Stimulated activated CD4-positive, alpha-beta T cell treated with anti-CD3 and anti-CD28 coated beads, TNF-alpha, amount 100 ng/mL, for 48 hours (primary cell): ENCODE measurements at places on chromosomes 1 and 21.

- no peak for DNase-seq
Measured at GRCh38 chr21:27157097-27157496, 190.2 kb upstream of the ADAMTS5 start.

DNA sequence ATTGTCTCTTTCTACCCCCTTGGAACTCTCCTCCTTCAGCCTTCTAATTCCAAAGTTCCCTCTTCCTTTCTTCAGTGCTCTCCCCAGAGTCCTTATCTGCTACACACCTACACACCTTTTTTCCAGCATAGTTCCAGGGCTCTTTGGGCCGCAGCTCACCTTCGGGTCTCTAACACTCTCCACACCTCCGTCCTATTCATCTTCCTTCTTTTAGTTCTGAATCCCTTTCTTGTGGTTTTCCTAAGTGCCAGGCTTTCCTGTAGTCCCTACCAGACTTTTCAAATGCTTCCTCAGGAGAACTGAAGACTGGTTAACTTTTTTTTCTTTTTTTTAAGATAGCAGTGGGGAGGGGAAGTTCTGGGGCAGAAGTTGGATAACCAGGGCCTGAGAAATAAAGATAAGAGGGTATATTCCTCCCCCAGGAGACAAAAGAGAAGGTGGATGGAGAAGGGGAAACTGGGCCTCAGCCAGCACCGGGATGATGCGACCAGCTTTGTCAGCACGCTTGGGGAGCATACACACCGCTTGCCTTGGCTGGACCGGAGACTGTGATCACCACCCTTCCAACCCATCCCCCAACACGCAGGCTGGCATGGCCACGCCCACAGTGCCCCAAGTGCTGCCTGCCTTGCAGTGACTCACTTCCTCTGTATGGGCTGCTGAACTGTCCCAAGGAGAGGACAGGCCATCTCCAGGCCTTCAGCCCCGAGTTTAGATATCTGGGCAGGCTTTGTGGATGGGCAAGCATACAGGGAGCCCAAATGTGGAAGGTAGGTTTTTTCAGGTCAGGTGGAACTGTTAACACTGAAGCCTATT lies 2.5 kb upstream of the CERS2 start:
- DNase-seq: peak; percentile 55

GRCh38 chr1:207845109-207845508 lies 65.8 kb downstream of the CD34 start:
- DNase-seq: no peak

- DNase-seq: no peak
Measured at GRCh38 chr1:88876573-88877365, 14.6 kb downstream of the GTF2B start.

GRCh38 chr1:98926597-98926996 lies 78.1 kb downstream of the PLPPR5 start:
- no peak for DNase-seq

DNA sequence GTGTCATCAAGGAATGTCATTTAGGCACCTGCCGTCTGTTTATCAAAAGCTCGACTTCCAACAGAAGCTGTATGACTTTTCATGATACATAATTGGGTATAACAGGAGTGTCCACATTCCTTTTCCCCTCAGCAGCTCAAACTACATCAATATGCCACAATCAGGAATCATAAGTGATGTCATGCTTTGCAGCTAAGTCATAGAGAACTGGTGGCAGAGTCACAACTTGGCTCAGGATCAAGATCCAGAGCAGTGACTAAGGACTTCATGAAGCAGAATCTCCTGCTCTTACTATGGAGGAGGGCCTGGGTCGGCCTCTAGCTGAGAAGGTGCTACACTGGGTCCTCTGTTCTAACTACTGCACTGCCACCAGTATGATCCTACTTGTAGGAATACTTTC lies 36.5 kb upstream of the AGBL4 start:
- no peak for DNase-seq

GRCh38 chr1:92739669-92740524 lies 45.0 kb downstream of the EVI5 start:
- no peak for DNase-seq

DNA sequence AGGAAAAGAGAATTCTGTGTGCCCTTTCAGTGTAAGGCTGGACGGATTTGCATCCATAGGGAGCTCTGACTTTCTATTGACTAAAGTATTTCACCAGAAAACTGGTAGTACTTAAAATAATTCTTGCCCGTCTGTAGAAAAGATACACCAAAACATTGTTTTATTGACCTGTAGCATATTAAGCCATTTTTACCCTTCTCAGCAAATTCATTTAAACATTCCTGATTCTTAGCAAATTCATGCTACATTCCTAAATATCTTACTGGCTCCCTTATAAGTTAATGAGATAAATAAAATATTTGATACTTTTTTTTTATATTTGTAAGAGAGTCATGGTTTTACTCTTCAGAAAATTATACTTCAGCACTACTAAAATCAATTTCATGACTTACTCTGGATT lies 1.6 kb upstream of the IPP start:
- no peak for DNase-seq

DNA sequence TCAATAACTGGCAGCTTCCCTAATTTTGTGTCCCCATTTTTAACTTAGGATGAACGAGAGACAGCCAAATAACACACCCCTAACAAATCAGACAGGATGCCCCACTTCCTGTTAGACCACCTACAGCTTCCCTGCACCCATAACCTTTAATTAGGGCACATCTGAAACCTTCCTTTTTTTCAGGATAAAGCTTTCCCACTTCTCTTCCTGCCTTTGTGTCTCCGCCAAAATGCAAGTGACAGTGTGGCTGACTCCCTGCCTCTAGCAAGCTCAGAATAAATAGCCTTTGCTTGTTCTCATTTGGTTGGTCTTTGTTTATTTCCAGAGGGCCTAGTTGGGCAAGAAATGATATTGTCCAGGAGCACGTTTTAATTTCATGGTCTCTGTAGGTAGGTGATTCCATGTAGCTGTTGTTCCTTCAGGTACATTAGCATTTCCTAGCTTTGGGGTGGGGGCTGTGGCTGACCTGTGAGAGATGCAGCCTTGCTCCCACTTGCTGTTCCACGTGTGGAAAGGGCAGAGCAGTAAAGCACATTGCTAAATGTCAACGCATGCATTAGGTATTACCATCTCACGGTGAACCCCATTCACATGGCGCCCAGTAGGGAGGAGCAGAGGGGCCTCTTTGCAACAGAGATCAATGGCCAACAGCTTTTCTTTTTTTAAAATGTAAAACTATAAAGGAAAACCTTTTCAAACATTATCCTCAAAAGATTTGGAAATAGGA lies 154.9 kb downstream of the ST6GALNAC3 start:
- DNase-seq: no peak

GRCh38 chr1:2789164-2789985 lies 12.1 kb downstream of the TTC34 start:
- DNase-seq: no peak

DNA sequence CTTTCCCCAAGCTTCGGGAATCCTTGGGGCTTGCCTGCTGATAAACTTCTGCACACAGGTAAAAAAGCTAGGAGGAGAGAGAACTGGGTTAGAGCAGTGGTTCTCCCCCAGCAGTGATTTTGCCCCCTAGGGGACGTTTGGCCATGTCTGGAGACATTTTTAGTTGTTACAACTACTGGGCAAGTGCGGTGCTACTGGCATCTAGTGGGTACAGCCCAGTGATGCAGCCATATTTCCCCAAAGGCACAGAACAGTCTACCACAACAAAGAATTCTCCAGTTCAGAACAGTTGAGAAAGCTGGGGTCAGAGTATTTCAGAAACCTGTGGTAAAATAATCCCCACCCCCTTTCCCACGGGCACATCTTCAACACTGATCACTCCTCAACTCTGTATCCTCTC lies 41.3 kb downstream of the LRRC71 start:
- DNase-seq: no peak

- no peak for DNase-seq
Measured at GRCh38 chr1:2355373-2356261, 35.7 kb downstream of the MORN1 start.

- DNase-seq: no peak
Measured at GRCh38 chr1:213409208-213409631, 358.2 kb downstream of the RPS6KC1 start.

DNA sequence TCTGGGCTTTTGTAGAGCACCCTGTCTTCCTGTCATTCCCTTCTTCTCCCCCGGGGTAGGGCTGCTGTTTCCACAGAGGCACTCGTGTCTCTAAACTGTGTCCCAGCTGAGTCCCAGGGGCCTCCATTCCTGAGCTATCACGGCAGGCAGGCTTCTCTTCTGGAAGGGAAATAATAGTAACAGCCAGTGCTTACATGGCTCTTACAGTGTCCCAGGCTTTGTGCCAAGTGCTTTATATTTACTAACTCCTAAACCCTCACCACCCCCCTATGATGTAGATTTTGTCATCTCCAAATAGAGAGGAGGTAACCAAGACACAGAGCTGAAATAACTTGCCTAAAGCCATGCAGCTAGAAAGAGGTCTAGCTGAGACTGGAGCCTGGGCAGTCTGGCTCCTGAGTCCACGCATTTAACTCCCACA lies 1.4 kb upstream of the CELF3 start:
- DNase-seq: no peak

GRCh38 chr1:7187112-7187493 lies 401.8 kb downstream of the CAMTA1 start:
- DNase-seq: no peak

DNA sequence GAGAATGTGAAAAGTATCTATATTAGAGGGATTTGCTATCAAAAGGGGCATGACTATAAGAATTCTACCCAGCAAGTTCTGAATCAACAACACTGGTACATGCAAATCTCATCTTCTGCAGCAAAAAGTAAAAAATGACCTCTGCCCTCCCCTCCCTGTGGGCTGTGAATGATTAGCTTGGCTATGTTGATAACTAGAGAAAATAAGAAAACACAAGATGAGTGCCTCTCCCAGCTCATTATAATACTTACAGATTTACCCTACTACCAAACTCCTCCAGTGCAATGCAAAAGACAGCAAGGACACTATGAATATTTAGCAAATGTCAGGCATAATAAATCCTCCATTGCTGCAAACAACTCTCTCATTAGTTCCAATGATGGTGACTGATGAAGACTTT lies 102.4 kb downstream of the SLC45A1 start:
- no peak for DNase-seq

GRCh38 chr1:29547300-29547699 lies 311.0 kb downstream of the PTPRU start:
- DNase-seq: no peak

DNA sequence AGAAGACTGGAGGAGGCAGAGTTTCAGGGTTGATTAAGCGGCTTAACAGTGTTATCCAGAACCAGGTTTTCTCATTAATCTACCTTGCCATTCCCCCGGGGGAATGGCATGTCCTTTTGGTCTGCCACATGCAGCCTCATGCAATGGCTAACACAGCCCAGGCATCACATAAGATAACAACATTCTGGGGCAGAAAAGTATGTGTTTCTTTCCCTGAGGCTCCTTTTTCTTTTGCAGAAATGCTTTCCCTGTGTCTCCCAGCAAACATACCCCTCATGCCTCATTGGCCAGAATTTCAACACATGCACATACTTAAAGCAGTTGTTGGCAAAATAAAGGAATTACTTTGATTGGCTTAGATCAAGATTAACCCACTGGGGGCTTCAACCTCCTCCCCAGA lies 98.6 kb downstream of the OMA1 start:
- DNase-seq: no peak

DNA sequence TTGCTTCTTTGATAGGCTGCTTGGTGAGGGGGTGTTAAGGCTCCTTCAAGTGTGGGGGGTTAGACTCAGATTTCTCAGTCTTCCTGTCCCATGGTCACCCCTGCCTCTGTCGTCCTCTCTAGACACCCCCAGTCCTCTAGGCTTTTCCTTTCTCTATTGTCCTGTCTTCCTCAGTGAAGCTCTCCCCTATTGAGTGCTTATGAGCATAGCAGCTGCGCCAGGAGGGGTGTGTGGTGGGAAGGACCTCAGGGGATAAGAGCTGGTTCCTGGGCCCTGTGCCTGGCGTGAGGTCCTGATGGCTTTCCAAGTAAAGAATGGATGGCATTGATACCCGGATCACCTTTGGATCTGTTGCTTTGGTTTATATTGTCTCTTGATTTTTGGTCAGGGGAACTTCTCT lies 69.1 kb downstream of the DIP2A start:
- no peak for DNase-seq

DNA sequence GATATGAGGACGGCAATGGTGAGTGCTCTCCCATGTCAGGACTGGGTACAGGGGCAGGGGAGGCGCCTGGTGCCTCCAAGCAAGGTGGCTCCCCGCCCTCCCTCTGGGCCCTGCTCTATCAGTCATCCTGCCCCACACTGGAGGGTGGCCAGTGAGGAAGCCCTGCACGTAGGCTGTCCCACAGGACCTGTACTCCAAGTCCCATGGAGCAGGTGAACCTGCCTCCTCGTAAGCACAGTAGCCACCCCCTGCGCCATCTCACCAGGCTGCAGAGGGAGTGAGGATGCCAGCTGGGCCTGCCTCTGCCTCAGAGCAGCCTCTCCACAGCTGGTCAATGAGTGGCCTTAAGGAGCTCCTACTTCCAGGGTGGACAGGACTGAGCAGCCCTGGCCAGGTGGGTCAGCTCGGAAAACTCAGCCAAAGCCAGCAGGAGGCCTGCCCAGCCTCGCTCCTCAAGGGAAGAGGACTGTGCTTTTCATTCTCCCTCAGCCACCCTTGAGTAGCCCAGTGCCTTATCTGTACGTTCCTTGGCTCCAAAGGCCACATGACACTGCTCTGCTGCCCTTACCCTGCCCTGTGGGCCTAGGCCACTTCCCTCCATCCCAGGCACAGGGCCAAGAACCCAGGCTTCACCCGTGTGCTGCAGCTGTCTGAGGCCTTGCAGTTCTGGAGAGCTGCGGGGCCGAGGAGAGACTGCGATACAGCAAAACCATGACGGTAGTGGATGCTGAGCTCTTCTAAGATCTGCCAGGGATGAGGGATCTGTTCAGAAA lies 39.6 kb downstream of the SLC45A1 start:
- DNase-seq: no peak

DNA sequence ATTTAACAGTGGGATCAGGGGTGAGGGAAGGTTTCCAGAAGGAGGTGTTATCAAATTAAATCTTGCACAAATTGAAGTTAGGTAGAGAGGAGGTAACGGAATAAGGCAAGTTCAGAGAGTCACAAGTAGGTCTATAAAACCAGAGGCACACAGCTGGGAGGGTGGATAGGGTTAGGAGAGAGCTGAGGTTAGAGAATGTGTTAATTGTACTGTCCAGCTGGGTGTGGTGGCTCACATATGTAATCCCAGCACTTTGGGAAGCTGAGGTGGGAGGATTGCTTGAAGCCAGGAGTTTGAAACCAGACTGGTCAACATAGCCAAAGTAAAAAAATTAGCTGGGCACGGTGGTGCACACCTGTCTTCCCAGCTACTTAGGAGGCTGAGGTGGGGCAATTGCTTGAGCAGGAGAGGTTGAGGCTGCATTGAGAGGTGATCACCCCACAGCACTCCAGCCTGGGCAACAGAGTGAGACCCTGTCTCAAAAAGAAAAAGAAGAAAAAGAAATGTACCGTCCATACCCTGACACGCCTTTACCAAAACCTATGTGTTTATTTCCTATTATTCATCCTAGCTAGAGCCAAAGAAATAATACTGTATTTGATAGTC lies 20.2 kb downstream of the SPATA45 start:
- no peak for DNase-seq
